ENCODE measurements at places on chromosomes 2 and 18.

- DNase-seq: no peak
Observed at GRCh38 chr2:181575650-181576025, 81.3 kb downstream of the CERKL start.

DNA sequence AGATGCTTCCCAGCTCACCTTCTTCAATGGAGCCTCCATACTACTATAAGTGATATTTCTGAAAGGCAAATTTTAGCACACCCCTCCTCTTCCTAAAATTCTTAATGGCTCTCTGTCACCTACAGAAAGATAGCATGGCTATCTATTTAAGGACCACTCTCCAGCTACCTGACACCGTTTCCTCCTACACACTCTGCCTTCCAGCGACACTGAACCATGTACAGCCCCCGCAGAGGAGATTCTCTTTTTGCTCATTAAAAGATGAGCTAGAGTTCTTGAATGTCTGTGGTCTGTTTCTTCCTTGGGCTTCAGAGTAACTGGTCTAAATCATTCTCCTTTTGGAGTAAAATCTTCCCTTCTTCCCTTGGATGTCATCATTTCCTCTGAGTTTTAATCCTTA is 38.4 kb upstream of the GAREM1 start:
- no peak for DNase-seq

DNA sequence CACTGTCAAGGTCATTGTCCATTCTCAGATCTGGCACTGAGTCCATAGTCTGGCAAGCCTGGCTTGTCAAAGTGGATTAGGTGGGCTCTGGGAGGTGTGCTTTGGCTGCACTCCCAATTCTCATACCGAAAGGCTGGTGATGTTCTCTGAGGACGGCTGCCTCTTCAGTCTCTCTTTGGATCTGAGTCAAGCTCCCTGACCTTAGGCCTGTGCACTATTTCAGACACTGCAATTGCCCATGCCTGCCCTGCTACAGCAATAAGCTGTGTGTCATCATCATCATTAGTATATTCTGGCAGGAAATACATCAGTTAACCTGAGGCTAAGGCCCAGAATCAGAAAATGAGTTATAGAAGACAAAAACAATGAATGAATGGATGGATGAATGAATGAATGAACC is 1.6 kb upstream of the SLC5A7 start:
- DNase-seq: no peak

GRCh38 chr2:143916781-143917180 is 603.1 kb downstream of the ZEB2 start:
- DNase-seq: no peak

- no peak for DNase-seq
Observed at GRCh38 chr2:233233618-233234230, 17.7 kb upstream of the ATG16L1 start.

GRCh38 chr2:37739153-37739552 is 67.7 kb upstream of the CDC42EP3 start:
- DNase-seq: no peak

Measured in iPS DF 19.7 (cell line).